Epithelial cell of esophagus (primary cell): ENCODE measurements at places on chromosomes 1 and 21.

GRCh38 chr1:230957580-230957989, 21.1 kb downstream of the TTC13 start:
- no peak for DNase-seq

GRCh38 chr1:111475701-111476100, 1.9 kb downstream of the C1orf162 start:
- DNase-seq, result no peak

DNA sequence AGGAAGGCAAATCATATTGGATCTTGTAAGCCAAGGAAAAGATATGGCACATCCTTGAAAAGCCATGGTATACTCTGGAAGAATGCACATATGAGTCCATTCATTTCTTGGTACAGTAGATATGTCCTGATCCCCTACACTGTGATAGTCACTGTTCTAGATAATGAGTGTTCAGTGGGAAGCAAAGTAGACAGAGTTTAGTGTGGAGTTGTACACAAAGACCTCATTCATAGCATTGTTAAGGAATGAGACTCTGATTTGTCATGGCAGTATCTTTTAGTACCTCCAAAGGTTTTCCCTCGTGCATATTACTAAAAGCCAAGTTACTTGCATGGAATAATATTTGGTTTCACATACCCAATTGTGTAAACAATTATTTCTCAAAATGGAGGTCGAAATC, 204.7 kb downstream of the NFIA start:
- peak; percentile 62 for DNase-seq

- peak; percentile 85 for DNase-seq
Observed at GRCh38 chr1:36420836-36421317, 23.2 kb upstream of the LSM10 start.

GRCh38 chr1:38576241-38576640, 283.3 kb downstream of the RRAGC start:
- no peak for DNase-seq

- no peak for DNase-seq
Observed at GRCh38 chr1:181091309-181092040, 3.0 kb downstream of the IER5 start.

- no peak for DNase-seq
Observed at GRCh38 chr1:3216015-3216391, 147.0 kb downstream of the PRDM16 start.

GRCh38 chr1:185808631-185809030, 74.4 kb downstream of the HMCN1 start:
- no peak for DNase-seq

DNA sequence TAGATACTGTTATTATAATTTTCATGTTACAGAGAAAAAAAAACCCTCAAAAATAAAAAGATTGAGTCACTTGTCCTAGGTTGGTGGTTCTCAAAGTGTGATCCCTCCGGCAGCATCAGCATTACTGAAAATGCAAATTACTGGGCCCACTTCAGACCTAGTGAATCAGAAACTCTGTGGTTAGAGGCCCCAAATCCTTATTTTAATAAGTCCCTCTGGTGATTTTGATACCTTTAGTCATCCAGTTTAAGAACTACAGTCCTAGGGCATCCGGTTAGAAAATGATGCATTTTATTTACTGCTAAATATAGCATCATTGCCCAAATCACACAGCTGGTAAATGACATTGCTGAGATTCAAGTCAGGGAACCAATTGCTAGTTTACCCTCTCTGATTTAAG, 203.7 kb upstream of the RUNX1 start:
- no peak for DNase-seq

GRCh38 chr1:40840526-40841323, 21.4 kb downstream of the CITED4 start:
- no peak for DNase-seq

GRCh38 chr1:75559800-75560199, 51.1 kb downstream of the SLC44A5 start:
- no peak for DNase-seq

- no peak for DNase-seq
Observed at GRCh38 chr21:16072737-16073136, 343.0 kb downstream of the USP25 start.

DNA sequence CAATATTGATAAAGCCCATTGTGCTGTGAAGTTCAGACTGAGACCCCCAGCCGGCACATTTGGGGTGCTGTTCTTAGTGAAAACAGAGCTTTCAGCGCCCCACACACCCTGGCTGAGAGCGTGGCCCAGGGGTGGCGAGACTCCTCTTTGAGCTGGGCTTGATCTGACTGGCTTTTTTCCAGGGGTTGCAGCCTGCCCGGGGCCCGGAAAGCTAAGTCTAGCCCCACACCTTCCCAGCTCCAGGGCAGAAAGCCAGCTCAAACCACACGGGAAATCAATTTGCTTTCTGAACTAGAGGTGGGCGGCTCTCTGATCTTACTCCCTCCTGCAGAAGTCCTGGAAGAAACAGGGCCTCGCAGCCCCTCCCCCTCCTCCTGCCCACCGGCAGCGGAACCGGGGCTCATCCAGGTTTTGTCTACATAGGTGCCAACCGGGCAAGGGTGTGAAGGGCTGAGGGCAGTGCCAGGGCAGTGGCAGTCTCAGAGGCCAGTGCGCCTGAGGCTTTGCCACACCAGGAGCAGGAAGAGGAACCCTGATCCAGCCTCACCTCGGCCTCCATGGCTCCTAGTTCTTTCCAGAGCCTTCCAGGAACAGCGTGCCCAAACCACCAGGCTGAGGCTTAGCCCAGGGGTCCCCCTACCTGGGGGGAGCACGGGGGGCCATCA, 155.3 kb downstream of the NPHP4 start:
- DNase-seq, result no peak

- DNase-seq, result peak; percentile 70
Observed at GRCh38 chr1:110634455-110635311, 28.5 kb upstream of the KCNA2 start.

GRCh38 chr1:218659911-218660677, 315.0 kb downstream of the TGFB2 start:
- DNase-seq, result no peak

- no peak for DNase-seq
Observed at GRCh38 chr1:155260276-155260675, 1.9 kb downstream of the SCAMP3 start.

- no peak for DNase-seq
Observed at GRCh38 chr1:186772228-186772627, 56.5 kb upstream of the PLA2G4A start.

GRCh38 chr1:1124786-1125642, 9.1 kb upstream of the C1orf159 start:
- DNase-seq, result no peak

- no peak for DNase-seq
Observed at GRCh38 chr1:101121975-101122374, 96.4 kb upstream of the DPH5 start.

DNA sequence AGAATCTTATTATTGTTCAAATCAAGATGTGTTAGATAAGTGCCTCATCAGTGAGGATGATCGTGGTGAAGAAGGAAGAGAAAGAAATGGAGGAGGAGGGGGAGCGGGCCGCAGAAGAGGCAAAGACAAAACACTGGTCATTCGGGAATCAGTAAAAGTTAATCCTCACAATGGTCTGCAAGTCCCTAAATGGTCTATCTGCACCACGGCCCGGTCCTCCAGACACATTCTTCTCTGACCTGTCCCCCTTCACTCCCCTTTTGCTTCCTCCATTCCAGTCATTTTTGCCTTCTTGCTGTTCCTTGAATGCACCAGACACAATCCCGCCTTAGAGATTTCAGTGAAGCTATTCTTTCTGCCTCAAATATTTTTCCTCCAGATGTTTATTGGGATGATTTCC, 240.1 kb upstream of the ADGRL2 start:
- no peak for DNase-seq

- DNase-seq, result peak; percentile 33
Observed at GRCh38 chr1:184563308-184563707, 176.5 kb downstream of the C1orf21 start.
